ENCODE measurements at places on chromosomes 7 and 10.

DNA sequence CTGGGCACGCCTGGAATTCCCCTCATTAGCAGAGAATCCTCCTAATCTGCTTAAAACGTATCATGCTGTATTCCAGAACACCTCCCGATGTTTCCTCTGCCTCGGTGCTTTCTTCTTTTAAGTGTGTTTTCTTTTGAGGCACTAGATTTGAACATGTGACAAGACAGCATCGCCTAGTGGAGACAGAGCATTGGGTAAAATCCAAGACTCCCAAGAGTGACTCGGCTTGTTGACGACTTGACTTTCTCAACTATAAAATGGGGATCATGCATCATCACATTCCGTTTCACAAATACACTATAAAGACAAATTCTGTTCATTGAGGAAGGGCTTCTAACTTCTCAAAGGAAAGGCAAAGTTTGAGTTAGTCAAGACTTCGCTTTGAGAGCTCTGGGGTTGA, 105.6 kb upstream of the RNF32 start:
- DNase-seq: no peak

DNA sequence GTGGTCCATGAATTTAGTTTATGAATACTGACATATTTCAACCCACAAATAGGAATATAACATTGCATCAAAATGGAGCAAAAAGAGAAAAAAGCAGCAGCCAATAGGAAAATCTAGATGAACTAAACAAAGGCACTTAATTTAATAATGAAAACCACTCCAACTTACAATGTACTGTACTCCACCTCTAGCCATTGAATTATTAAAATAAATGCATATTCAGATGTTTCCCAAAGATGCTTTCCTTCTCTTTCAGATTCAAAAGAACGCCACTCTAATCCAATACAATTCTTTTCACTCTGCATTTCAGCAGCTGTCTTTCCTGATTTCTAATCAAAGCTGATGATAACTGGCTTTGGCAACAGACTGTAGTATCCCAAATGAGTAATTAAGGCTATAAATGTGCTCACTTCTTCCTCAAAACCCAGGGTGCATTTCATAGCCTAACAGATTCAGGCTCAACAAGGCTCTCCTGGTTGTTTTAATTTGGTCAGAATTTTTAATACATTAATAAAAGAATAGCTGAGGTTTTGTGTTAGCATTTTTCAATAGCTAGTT, 577.1 kb downstream of the PARD3 start:
- DNase-seq: no peak

DNA sequence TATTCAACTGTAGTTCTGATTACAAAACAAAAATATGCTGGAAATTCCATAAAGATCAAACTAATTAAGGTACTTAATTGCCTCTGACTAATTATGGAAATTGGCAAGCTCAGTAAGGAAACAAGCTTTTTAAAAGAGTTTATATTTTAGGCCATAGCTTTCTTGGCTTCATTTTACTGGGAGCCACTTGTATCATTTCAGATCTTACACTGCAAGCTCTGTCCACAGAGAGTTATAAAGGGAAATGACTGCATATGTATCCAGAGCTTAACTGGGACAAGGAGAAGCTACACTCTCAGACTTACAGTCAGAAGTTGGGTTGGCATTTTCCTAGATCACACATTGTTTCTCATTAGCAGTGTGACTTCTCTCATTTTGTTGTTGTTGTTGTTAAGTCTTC, 92.4 kb downstream of the LRRN3 start:
- DNase-seq: no peak

DNA sequence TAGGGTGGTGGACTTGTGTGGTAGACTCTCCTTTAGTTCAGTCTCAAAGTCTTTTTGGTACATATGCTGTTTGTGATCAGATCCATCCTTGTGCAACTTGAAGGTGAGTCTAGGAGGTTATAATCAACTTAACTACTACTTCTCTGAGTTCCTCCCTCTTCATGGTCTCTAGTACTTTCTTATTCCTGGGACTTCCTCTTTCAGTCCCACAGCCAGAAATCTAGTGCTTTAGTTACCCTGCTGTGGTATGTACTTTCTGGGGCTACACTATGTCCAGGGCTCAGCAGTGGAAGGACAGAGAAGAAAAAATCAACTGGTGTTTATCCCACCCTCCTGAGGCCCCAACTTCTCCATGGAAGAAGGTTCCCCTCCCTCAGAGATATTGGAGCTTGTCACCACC, 19.4 kb upstream of the ATAD1 start:
- DNase-seq: no peak

DNA sequence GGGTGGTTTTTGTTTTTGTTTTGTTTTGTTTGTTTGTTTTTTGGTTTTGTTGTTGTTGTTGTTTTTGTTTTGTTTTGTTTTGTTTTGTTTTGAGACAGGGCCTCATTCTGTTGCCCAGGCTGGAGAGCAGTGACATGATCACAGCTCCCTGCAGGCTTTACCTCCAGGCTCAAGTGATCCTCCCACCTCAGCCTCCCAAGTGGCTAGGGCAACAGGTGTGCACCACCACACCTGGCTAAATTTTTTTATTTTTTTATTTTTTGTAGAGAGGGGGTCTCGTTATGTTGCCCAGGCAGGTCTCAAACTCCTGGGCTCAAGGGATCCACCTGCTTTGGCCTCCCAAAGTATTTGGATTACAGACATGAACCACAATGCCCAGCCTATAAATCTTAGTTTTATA, 115.9 kb upstream of the NFE2L3 start:
- DNase-seq: no peak

GRCh38 chr7:42982604-42983115, 50.5 kb downstream of the MRPL32 start:
- peak; percentile 4 for DNase-seq

DNA sequence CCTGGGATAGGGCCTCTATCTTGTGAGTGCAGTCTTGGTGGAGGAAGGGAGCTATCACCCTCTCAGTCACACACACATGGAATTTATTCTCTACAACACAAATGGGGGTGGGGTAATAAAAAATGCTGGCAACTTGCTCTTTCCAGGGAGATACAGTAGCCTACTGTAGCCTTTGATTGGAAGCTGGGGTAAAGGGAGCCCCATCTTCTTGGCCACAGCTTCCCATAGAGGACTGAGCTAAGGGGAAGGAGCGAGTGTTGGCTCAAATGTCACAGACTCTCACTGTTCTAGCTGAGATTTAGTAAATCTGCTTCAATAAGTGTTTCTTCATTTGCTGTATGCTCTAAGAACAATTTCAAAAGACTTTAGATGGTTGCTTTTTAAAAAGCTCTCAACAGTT, 222.2 kb upstream of the CXCL12 start:
- DNase-seq: no peak

DNA sequence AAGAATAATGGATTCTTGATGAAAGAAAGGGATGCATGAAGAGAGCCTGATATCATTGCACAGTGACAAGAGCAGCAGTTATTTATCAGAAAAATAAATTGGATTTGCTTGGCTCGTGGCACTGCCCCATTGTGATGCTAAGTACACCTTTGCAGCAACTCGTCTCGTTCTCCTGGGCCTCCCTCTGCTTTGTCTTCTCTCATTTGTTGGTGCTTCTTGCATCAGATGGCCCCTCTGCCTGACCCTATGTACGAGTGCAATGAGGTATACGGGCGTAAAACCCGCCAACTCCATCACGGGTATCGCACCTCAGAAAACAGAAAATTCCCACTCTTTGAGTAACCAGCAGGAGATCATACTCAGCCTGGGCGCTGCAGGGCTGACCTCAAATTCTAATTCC, 107.2 kb upstream of the C10orf90 start:
- DNase-seq: no peak

DNA sequence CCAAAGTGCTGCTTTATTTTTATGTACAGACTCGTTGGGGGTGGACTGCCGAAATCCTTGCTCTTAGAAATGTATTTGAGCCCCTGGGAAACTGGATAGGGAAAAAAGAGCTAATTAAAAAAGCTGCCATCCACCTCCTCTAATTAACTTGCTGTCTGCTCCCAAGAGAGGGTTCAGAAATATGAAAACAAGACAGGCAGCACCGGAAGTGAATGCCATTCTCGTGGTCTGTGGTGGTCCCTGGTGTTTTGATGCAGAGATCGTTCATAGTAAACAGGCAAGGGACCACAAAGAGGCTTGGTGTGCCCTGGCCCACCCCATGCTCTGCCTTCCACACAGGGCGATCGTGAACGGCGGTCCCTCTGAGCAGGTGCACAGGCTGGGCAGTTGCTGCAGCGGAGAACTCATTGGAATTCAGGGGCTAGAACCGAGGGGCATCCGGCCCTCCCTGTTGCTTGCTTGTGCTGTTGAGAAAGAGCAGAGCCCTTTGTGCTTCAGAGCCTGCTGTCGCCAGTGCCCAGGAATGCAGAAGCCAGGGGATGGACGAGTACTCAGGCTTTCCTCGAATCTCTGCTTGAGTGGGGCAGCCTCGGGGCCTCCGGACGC, 79.1 kb upstream of the BTBD16 start:
- no peak for DNase-seq

DNA sequence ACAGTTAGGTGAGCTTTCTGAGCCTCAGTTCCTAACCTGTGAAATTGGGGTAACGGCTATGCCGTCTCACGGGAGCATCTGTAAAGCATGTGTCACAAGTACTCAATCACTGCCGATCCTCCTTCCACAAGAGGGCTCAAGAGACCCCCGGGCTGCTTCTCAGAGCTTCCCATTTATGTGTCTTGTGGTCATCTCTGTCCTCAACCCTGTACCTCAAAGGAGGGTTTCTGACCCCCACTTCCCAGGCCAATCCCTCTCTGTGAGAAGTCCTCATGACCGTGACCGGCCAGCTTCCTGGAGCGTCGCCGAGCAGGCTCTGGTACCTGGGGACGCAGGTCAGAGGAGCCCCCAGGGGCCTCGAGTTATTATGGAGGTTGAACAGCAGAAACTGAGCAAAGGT, 510 bp upstream of the TRPV5 start:
- DNase-seq: no peak

GRCh38 chr10:102431452-102432124, 786 bp downstream of the CUEDC2 start:
- peak; percentile 40 for DNase-seq

DNA sequence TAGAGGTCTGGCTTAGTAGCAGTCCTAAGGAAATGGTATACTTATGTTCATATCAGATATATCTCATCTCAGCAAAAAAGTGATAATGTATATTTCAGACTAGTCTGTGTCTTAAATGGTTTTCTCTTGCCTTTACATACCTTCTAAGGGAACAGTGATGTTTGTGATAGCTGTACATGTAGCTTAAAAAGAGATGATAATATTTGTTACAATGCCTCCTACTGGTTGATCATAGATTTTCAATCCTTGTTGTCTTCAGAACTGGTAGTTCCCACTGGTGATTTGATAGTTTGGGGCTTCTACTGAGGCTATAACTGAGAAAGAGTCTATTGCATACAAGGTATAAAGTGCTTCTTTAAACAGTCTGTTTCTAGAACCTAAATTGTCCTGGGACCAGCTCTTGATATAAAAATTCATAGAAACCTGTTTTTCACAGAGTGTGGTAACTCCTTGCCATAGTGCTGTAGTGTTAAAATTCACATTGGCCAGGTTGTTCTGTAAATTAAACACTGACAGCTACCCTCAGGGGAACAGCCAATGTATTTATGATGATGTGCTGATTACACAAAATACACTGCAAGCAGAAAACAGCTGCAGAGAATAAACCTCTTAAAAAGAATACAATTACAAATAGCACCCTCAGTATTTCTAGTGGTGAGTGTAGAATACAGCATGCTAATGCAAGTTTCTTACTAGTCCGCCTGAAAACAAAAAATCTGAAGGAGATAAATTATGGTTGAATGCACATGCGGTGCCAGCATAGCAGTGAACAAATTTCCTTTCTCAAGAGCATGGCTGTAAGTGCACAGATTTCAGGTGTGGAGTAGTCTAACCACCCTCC, 90.3 kb downstream of the BTRC start:
- peak; percentile 13 for DNase-seq

GRCh38 chr7:69847921-69848612, 249.8 kb downstream of the AUTS2 start:
- DNase-seq: no peak

- peak; percentile 21 for DNase-seq
Measured at GRCh38 chr10:63114031-63114814, 18.9 kb upstream of the NRBF2 start.

GRCh38 chr10:29535778-29536453, 98.9 kb downstream of the SVIL start:
- no peak for DNase-seq

- no peak for DNase-seq
Measured at GRCh38 chr10:24453404-24453830, 244.5 kb downstream of the KIAA1217 start.

DNA sequence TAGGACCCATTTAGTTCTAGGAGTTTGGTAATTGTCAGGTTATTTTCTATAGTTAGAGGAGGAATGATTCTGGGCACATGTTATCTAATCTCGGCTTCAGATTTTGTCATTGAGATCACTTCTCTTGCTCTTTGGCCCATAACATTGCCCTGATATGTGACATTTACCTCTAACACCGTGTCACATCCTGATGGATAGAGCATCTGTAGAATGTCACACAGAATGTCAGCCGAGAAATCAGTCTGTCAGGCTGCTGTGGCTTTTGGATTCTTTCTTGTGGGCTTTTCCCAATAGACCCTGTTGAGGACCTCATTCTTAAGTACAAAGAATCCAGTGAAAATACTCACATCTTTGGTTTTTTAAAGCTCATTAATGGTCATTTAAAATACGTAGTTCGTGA, 142.4 kb downstream of the LRRC4 start:
- no peak for DNase-seq

GRCh38 chr7:74376256-74377036, 77.3 kb upstream of the GTF2IRD1 start:
- DNase-seq: no peak
